NCI-H82 (cell line): ENCODE measurements at places on chromosomes 7 and 10.

- DNase-seq: no peak
Observed at GRCh38 chr7:129187681-129188371, 607 bp upstream of the SMO start.

DNA sequence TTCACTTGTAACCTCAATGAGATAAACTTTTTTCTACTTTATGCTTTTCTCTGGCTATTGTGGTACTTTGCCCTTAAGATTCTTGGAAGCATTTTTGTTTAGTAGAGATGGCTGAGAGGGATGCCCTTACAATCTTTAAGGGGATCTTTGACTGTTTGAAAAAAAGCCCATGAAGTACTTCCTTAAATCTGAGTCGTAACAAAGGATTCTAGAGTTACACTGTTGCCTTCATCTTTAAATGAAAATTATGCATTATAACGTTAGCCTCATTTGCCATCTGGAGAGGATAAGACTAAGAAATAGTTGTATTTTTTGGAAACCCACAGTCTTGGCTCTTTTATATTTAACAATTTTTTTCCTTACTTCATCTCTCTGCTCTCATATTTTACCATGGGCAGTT is 37.8 kb upstream of the FZD1 start:
- no peak for DNase-seq

GRCh38 chr7:25295387-25295786 is 67.1 kb upstream of the NPVF start:
- DNase-seq: no peak

GRCh38 chr10:94268652-94269051 is 94.1 kb downstream of the NOC3L start:
- no peak for DNase-seq

- no peak for DNase-seq
Observed at GRCh38 chr10:74977072-74977471, 134.4 kb upstream of the SAMD8 start.

GRCh38 chr7:149734791-149735075 is 38.7 kb downstream of the ZNF467 start:
- peak; percentile 22 for DNase-seq

- DNase-seq: peak; percentile 78
Observed at GRCh38 chr7:46945328-46945727, 636.6 kb downstream of the TNS3 start.

DNA sequence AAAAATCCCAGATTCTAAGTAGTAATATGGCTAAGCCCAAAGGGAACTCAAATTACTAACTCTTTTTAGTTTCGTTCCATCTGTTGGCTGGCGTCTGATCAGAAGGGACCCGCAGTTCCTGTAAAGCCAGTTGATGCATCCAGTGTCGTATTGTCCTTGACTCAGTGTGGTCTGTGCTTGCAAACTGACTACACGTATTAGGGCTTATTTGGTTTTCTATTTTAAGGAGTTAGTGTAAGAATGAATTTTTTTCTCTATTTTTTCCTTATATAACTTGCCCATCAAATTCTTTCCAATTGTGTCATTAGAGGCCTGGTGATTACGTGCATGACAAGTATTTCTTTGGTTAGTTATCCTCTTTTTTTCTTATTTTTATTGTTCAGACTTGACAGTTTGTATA is 9.7 kb downstream of the ABCA13 start:
- DNase-seq: no peak

GRCh38 chr7:116169060-116169459 is 41.3 kb upstream of the TES start:
- DNase-seq: no peak

- DNase-seq: no peak
Observed at GRCh38 chr7:38385682-38386081, 112.2 kb upstream of the TARP start.

GRCh38 chr10:1130226-1130625 is 74.0 kb downstream of the WDR37 start:
- DNase-seq: no peak

GRCh38 chr7:126026421-126027088 is 1096.9 kb upstream of the POT1 start:
- DNase-seq: peak; percentile 14

DNA sequence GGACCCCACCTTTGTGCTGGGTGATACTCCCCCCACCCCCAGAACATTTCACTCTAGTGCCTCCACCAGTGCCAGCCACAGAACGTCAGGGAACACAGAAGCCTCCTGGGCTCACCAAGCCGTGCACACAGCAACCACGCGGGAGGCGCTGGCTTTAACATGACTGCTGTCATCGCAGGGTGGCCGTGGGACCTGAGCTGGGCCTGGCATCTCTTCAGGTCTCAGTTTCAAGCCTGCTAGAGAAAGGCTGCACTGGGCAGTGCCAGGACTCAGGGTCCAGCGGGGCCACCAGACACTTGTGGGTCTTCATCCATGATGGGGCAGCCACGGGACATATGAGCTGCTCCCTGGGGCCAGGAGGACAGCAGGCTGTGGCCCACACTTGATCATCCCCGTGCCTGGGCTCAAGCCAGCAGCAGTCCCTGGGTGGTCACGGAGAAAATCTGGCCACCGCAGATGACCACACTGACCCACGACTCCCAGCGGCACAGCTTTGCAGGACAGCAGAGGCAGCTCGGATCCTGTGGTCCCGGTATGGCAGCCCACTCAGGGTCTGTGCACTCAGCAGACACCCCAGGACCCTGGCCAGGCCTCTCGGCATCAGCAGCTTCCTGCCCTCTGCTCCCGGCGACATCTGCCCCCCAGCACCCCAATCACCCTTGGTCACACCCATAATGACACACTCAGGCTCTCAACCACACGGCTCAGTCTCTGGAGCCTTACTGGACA is 44.2 kb downstream of the CAMK2B start:
- DNase-seq: no peak

DNA sequence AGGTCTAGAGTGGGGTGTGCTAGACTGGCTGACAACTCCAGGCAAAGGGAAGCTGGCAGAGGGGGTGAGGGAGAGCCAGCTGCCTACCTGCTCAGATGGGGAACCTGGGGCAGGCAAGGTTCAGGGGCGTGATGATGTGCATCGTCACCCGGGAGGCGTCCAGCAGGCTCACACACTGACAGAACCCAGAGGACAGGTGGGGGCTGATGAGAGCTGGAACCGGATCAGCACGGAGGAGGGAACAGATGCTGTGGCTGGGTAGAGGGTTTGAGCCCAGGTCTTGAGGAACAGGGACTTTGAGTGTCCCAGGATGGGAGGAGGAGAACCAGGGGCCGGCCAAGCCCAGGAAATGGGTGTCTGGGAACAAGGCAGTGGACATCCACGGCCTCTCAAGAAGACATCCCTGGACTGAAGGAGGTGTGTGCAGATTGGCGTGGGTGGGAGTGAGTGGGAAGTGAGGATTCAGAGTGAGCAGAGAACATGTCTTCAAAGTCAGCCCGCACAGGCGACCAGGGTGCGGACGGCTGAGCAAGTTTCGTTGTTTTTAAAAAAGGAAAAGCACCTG is 3.9 kb downstream of the RASGEF1A start:
- no peak for DNase-seq

DNA sequence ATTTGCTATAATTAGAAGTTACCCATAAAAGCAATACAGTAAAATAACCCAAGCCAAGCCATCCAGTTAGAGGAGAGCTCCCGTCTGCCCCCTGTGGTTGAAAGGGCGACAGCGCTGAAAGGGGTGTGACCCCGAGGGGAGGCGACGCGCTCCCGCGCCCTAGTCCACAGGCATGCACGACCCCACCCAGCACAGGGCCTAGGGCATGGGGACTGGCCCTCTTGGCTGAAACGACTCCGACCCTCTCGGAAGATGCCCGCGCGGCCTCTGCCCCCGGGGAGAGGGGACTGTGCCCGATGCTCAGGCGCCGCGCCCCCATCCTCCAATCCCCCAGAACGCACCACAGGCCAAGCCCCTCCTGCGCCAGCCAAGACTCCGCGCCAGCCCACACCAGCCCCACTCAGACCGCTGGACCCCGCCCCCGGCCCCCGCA is 64.0 kb downstream of the CSGALNACT2 start:
- peak; percentile 53 for DNase-seq

DNA sequence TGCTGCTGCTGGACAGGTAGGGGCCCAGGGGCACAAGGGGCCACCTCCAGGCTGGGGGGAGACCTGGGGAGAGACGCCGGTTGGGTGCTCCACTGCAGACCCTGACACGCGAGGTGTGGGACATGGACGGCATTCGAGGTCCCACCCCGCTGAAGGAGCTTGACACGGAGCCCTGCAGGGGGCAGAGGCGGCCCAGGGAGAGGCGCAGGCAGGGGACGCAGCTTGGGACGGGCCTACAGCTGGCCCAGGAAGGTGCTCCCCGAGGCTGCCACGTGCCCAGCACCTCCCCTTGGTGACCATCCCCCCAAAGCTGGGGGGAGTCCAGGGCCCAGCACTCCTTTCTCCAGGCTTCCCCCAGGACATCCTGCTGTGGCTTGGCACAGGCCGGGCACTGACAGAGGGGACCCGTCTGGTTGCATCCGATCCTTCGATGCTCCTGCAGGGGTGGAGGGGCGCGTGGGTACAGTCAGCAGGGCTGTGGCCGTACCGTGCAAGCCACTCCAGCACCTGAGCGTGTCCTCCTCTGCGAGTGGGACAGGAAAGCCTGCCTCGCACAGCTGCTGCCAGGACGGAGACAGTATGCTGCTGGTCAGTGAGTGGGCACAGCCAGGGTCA is 174.4 kb downstream of the ELFN1 start:
- no peak for DNase-seq

DNA sequence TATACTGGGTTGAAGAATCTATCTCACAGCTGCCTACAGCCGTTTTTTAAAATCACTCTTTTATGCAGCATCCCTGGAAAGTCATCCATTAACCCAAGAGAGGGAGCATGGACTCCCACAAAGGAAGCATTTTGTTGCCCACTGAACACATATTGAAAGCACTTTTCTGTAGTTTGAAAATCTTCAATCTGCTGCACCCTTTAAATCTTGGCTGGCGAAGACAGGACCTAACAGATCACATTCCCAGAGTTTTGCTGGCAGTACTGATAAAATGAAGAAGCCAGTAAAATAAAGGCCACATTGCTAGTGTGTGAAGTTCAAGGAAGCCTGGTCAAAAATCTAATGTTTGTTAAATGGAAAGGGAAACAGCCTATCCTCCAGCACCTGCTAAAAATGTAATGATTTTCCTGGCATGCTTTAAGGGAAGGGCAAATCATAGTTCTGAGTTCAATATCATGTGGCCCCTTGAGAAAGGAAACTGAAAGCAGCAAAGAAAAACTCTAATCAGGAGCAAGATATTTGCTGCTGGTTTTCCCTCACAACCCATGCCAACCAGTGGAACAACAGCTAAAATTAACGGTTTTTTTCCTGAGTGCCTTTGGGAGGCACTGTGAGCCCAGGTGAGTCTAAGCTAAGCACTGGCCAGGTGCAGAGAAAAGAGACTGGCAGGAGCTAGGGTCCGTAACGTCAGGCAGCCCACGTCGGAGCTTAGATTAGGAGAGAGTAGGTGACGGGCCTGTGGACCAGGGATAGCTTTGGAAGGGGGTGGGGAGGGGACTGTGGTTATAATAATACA is 97.9 kb upstream of the PALS2 start:
- no peak for DNase-seq

- no peak for DNase-seq
Observed at GRCh38 chr10:42882597-42882996, 100.0 kb downstream of the BMS1 start.

GRCh38 chr10:126087153-126087680 is 190.9 kb downstream of the FANK1 start:
- no peak for DNase-seq

DNA sequence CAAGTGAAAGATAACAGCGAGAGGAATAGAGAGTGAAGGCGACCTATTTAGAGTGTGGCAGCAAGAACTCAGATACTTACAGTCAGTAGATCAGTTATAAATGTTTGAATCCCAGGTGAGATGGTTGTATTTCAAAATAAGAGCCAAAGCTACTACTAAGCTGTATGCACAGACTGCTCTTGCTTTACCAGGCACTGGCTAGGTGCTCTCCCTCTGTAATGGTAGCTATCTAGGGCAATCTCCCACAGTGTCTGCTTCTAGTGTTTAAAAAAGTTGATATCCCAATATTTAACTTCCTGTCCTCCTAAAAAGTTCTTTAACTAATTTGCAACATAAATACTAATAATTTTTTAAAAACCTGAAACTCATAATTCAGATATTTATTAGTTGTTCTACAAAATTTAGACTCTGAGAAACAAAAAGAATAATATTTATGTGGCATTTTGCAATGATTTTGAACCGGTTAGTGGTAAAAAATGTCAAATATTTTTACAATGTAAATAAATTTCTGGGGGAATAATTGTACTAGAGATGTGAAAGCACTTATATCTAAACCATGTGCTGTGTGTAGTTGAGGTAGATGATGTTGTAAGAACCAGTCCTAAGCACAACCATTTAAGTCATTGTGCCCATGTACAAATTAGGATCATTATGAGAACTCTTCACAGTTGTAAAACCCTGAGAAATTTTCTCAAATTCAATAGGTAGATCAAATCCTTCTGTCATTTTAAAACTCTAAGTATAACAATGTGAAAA is 349.3 kb upstream of the SEMA3D start:
- DNase-seq: no peak

DNA sequence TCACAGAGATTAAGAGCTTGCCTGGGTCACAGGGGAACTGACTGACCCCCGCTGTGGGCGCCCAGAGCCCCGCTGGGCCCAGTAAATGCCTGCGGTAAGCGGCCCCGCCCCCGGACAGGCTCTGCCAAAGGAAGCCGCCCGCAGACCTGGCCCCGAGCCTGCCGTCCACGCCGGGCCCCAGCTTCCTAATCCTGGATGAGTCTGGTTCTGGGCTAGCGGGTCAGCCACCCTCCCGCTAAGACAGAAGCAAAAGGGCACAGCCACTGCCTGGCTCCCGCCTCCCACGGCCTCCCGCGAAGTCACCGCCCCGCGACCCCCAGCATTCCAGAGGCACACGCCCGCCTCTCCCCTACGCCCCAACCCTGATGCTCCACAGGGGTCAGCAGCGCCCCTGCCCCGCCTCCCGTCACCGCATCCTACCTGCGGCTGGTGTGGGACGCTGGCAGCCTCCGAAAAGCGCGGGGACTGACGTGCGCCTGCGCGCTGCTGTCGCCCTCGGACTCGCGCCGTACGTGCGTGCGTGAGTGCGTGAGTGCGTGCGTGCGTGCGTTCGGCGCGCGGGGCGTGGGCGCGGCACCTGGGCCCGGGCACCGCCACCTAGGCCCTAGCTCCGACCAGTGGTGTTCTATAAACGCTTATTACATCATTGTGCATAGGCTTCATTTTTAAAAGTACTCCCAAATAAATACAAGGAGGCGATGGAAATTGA is at the start of gene FIGNL1:
Gene FIGNL1 (minus strand): TSS at position 470 of the 709 bp plus-strand sequence. CDS start 3,063 bp downstream, outside the sequence.
- DNase-seq: peak; percentile 80

DNA sequence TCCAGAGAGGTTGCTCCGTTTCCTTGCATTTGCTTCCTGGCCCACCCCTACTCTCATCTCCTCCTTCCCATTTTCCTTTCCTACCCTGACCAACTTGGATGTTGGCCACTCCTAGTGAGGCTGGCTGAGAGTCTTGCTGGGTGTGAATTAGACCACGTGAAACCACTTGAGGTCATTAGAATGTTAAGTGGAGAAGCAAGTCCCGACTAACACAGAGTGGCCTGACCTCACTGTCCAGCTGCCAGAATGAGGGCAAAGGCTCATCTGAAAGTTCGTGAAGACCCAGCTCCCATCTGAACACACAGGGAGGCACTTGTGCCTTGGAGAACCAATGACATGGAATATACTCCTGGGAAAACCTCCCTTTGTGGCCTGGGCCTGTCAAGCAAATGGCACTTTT is 80.8 kb downstream of the WDR11 start:
- DNase-seq: no peak
